Natural killer cell treated with Interleukin-12 subunit alpha and Interleukin-12 subunit beta and Interleukin-15 and Interleukin-18, amount 100 ng/mL, for 72 hours (primary cell): ENCODE measurements at places on chromosomes 5 and 9. TPM values are rescaled to one million over a fixed set of nuclear protein-coding genes. Genes with fewer than 3 reads are reported as not detected.

- H3K4me3 ChIP-seq = no peak overlapping the region
- no peaks in the 10 kb centered on the region for H3K36me3 ChIP-seq
- no peak overlapping the region for H3K27ac ChIP-seq
- no peaks in the 10 kb centered on the region for H3K4me1 ChIP-seq
- H3K27me3 ChIP-seq = peaks cover 20% of the 10 kb centered on the region
- DNase-seq = no peak
These were observed 37.0 kb downstream of the NKX2-5 start for GRCh38 chr5:173198049-173198448.

- peaks cover 18% of the 10 kb centered on the region for H3K27me3 ChIP-seq
- no peak for DNase-seq
- no peak overlapping the region for H3K27ac ChIP-seq
- H3K4me3 ChIP-seq = no peak overlapping the region
These were observed 20.7 kb upstream of the PTPN3 start for GRCh38 chr9:109518621-109519335.

DNA sequence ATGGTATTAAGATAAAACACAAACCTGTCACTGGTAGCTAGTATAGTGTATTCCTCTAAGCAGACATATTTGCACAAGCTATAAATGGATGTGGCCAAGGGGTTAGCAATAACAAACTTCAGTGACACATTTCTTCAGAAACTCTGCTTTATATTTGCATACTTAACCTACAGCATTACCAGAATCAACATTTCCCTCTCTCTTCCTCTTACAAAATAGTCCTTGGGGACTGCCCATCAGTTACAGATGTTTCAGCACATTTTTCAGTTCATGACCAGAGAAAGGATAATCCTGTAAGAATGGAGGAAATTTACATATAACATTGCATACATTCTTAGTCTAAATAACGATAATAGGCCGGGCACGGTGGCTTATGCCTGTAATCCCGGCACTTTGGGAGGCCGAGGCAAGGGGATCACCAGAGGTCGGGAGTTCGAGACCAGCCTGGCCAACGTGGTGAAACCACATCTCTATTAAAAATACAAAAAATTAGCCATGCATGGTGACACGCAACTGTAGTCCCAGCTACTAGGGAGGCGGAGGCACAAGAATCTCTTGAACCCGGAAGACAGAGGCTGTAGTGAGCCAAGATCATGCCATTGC lies 25.3 kb upstream of the SLC1A1 start:
- peaks cover 11% of the 10 kb centered on the region for H3K36me3 ChIP-seq
- no peaks in the 10 kb centered on the region for H3K4me1 ChIP-seq

DNA sequence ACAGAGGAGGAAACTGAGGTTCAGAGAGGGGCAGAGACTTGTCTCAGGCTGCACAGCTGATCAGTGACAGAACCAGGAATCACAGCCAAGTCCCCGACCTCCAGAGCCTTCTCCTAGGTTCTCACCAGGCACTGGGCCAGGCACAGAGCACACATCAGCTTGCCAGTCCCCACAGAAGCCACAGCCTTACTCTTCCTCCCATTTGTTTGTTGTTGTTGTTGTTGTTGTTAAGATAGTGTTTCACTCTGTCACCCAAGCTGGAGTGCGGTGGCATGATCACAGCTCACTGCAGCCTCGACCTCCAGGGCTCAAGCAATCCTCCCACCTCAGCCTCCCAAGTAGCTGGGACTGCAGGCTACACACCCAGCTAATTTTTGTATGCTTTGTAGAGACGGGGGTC lies 41.4 kb downstream of the NAIF1 start:
- H3K4me1 ChIP-seq = peaks cover 42% of the 10 kb centered on the region
- peak overlapping the region; percentile 93 for H3K27ac ChIP-seq
- DNase-seq = no peak
- H3K36me3 ChIP-seq = no peaks in the 10 kb centered on the region

DNA sequence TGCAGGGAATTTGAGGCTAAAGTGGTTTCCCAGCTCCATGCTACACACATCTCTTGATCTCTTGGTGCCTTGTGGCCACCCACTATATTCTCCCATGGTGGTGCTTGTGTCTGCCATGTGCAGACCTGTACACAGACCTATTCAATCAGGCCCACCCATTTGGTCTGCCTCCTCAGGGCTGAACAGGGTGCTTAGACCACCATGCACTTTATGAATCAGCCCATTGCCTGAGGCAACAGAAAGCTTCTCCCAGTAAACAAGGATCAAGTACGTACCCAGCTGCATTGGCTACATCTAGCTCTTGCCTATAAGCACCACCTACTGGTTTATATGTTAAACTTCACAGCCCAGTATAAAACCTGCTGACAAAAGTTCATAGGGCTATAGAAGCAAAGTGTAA lies 664.3 kb upstream of the EDIL3 start:
- H3K36me3 ChIP-seq = no peaks in the 10 kb centered on the region
- H3K4me1 ChIP-seq = no peaks in the 10 kb centered on the region
- no peaks in the 10 kb centered on the region for H3K27me3 ChIP-seq
- H3K4me3 ChIP-seq = no peak overlapping the region
- no peak for DNase-seq

GRCh38 chr9:76573408-76573807 lies 114.4 kb downstream of the GCNT1 start:
- H3K4me3 ChIP-seq = no peak overlapping the region
- no peaks in the 10 kb centered on the region for H3K36me3 ChIP-seq
- peaks cover 81% of the 10 kb centered on the region for H3K4me1 ChIP-seq

DNA sequence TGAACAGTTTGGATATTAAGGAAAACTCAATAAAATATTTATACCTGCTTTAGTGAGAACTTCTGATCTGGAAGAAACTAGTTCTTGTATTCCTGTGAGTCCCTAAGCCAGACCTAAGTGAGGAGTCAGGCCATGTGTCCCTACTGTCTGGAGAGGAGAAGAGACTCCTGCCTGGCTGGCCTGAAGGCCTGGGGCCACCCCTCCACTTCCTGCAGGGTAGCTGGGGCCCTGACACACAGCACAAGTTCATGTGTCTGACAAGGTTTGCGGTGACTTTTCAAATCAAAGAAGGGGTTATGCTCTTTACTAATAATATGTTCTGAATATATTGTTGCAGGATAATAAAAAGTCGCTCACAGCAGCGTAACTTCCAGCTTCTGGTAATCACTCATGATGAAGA lies 16.1 kb upstream of the IL13 start:
- peaks cover 32% of the 10 kb centered on the region for H3K36me3 ChIP-seq
- peaks cover 48% of the 10 kb centered on the region for H3K4me1 ChIP-seq
- DNase-seq = no peak

DNA sequence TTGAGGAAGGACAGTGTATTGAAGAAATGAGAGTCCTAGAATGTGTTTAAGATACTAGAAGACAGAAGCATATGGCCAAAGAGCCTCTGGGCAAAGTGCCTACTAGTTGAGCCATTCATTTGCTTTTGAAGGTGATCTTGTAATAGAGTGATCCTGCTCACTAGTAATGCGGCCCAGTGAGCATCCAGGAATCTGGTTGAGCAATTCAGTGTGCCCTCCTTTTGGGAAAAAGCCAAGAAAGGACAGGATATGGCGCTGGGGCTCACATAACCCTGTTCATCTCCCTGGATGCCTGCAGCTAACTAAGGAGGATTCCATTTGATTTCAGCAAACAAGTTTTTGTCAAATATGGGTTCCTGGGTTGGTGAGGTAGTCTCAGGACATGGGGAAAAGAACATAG lies 16.3 kb downstream of the ADAM19 start:
- H3K4me3 ChIP-seq = no peak overlapping the region
- H3K27ac ChIP-seq = no peak overlapping the region
- peaks cover 45% of the 10 kb centered on the region for H3K4me1 ChIP-seq
- H3K27me3 ChIP-seq = no peaks in the 10 kb centered on the region
- no peak for DNase-seq

DNA sequence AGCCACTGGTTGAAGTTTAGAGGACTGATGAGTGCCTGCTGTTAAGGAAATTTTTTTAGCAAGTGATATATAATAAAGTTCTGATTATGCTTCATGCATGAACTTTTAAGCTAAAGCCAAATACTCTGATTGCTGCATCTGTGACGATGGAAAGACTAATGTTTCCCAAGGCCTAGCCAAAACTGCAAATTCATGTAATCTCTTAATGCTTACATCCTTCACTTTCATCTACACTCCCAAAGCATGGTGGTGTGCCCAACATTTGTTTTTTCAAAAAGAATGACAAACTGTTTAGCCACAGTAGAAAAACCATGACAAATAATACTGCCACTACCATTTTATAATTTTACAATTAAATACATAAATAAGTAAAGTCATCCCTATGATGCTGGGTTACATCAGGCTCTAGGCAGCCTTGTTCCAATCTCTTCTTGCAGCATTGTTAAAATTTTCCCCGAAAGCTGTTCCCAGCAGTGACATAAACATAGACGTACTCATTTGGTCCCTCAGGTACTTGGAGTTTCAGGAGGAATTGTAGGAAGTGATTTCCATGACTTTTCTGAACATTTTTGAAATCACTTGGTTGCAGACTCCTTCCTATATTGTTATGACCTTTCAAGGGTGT lies 625.3 kb upstream of the DMAC1 start:
- H3K27me3 ChIP-seq = no peaks in the 10 kb centered on the region
- H3K27ac ChIP-seq = no peak overlapping the region
- H3K36me3 ChIP-seq = peaks cover 6% of the 10 kb centered on the region
- no peak overlapping the region for H3K4me3 ChIP-seq

GRCh38 chr5:168311061-168311566 lies 19.7 kb downstream of the WWC1 start:
- DNase-seq = no peak
- H3K27me3 ChIP-seq = peaks cover 15% of the 10 kb centered on the region
- H3K27ac ChIP-seq = no peak overlapping the region
- H3K36me3 ChIP-seq = no peaks in the 10 kb centered on the region
- H3K4me1 ChIP-seq = no peaks in the 10 kb centered on the region

DNA sequence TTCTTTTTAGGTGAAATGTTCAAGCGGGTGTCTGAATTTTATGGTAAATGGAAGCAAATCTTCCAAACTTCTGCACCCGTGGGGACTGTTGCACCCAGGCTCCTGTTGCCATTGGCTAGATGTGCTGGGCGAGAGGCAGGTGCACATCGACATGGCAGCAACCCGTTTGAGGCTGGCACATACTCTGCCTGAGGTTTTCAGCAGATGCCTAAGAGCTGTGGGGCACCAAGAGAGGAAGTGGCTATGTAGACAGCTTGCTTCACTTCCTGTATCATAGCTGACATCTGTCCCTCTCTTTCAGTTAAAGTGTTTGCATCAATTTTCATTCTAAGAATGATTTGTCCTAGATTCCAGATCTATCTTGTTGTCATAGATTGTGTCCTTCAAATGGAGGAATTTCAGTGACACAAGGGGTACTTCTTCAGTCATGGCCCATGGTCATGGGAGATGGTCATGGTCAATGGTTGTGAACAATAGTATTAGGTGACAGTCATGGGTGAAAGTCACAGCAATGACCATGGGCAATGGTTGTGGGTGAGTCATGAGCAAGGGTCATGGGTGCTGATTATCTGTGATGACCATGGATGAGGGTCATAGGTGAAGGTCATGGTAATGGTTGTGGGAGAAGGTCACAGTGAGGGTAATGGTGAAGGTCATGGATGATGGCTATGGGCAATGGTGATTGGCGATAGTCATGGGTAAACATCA lies 115.1 kb upstream of the IRX4 start:
- peaks cover 14% of the 10 kb centered on the region for H3K36me3 ChIP-seq
- no peak overlapping the region for H3K4me3 ChIP-seq
- H3K4me1 ChIP-seq = peaks cover 3% of the 10 kb centered on the region
- H3K27ac ChIP-seq = no peak overlapping the region

BNIP1 gene
- 17.4 TPM for total RNA-seq

OR1L6 gene
- not detected for total RNA-seq

PTGES2 gene
- 110 TPM for total RNA-seq

NIM1K gene
- 2.9 TPM for total RNA-seq

FOXD1 gene
- total RNA-seq = 2.0 TPM

FAM169A gene
- total RNA-seq = 13.4 TPM
